Neural progenitor cell (in vitro differentiated cells): ENCODE measurements at places on chromosomes 6 and 20.

GRCh38 chr6:163405412-163406309 lies 8.9 kb upstream of the QKI start:
- no peaks in the 10 kb centered on the region for H3K36me3 ChIP-seq
- no peak overlapping the region for H3K4me3 ChIP-seq
- no peak overlapping the region for H3K27ac ChIP-seq
- H3K27me3 ChIP-seq: no peaks in the 10 kb centered on the region

- H3K27me3 ChIP-seq: no peaks in the 10 kb centered on the region
- no peak overlapping the region for H3K27ac ChIP-seq
- H3K36me3 ChIP-seq: peaks cover 3% of the 10 kb centered on the region
- H3K4me1 ChIP-seq: no peaks in the 10 kb centered on the region
- DNase-seq: no peak
- H3K4me3 ChIP-seq: no peak overlapping the region
These were observed 143.9 kb downstream of the DTNBP1 start for GRCh38 chr6:15518878-15519277.

- H3K36me3 ChIP-seq: no peaks in the 10 kb centered on the region
- H3K4me3 ChIP-seq: no peak overlapping the region
- no peaks in the 10 kb centered on the region for H3K27me3 ChIP-seq
- H3K27ac ChIP-seq: no peak overlapping the region
These were observed 13.9 kb upstream of the RANBP9 start for GRCh38 chr6:13725570-13725969.

DNA sequence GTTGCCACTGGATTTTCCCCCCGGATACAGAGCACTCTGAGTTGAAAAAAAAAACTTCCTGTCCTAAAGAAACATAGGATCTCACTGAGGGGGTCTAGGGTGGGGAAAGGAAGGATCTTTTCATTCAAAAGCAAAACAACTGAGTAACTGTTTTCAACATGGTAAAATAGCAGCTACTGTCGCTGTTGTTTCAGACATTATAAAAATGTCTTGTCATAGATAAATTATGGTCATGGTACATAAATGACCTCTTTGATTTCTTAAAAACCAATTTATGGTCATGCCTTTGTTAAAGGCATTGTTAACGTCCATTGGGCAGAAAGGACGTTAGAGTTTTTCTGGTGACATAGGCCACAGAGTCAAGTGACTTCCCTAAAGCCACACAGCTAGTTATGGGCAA lies 180.4 kb upstream of the DTNBP1 start:
- no peak for DNase-seq
- no peaks in the 10 kb centered on the region for H3K36me3 ChIP-seq
- peaks cover 7% of the 10 kb centered on the region for H3K4me1 ChIP-seq
- no peak overlapping the region for H3K4me3 ChIP-seq

GRCh38 chr6:169044381-169045230 lies 209.0 kb downstream of the THBS2 start:
- no peaks in the 10 kb centered on the region for H3K4me1 ChIP-seq
- H3K4me3 ChIP-seq: no peak overlapping the region
- H3K27me3 ChIP-seq: no peaks in the 10 kb centered on the region
- DNase-seq: no peak
- H3K36me3 ChIP-seq: no peaks in the 10 kb centered on the region

- no peak overlapping the region for H3K4me3 ChIP-seq
- H3K27me3 ChIP-seq: no peaks in the 10 kb centered on the region
These were observed 719.7 kb upstream of the MARCKS start for GRCh38 chr6:113137426-113137825.

- no peaks in the 10 kb centered on the region for H3K4me1 ChIP-seq
- no peaks in the 10 kb centered on the region for H3K36me3 ChIP-seq
- H3K4me3 ChIP-seq: no peak overlapping the region
- no peak overlapping the region for H3K27ac ChIP-seq
These were observed 357.3 kb downstream of the FOXA2 start for GRCh38 chr20:22226849-22227700.

DNA sequence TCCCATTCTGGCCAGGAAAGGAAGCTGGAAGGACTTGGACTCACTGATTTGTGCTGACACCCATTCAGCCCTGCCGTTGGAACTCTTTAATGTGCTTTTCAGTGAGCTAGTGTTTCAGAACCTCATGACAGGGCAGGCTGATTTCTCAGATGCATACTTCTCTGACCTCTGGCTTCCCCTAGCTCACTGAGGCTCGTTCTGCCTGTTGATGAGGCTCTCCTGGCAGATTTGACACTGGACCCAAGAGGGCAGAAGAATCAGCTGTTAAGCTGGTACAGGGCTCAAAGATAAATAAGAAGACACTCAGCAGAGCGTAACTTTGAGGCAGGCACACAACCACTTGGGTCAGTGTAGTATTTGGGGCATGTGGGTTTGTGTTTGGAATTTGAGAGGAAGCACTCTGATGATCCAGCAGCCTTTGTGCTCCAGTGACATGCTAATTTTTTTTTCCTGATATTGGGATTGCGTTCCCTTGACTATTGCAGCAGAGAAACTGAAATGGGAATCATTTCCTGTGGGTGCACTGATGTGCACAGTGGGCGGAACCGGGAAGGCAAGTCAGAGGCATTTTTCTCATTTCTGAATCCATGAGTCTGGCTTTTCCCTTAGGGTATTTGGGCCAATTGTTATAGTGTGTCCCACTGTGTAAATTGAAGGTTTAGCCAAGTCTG lies 80.2 kb downstream of the CARMIL1 start:
- no peak overlapping the region for H3K4me3 ChIP-seq
- H3K4me1 ChIP-seq: peaks cover 20% of the 10 kb centered on the region
- no peaks in the 10 kb centered on the region for H3K36me3 ChIP-seq
- DNase-seq: peak; percentile 29
- H3K27ac ChIP-seq: peak overlapping the region; percentile 3

DNA sequence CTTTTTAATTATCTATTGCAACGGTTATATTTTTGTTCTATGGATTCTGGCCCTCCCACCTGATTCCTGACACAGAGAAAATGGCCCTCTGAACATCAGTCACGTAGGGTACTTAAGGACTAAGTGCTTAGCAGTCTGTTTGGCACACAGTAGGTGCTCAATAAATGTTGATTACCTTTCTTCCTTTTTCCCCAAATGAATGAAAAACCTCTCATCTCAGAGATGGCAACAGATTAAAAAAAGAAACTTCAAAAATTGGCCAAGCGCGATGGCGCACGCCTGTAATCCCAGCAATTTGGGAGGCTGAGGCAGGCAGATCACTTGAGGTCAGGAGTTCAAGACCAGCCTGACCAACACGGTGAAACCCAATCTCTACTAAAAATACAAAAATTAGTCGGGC lies 31.5 kb downstream of the ATXN1 start:
- H3K27me3 ChIP-seq: no peaks in the 10 kb centered on the region
- no peak overlapping the region for H3K27ac ChIP-seq
- no peak overlapping the region for H3K4me3 ChIP-seq
- H3K36me3 ChIP-seq: no peaks in the 10 kb centered on the region
- H3K4me1 ChIP-seq: no peaks in the 10 kb centered on the region

GRCh38 chr6:83867527-83868161 lies 8.2 kb downstream of the CYB5R4 start:
- no peaks in the 10 kb centered on the region for H3K27me3 ChIP-seq
- H3K36me3 ChIP-seq: no peaks in the 10 kb centered on the region
- DNase-seq: peak; percentile 41
- no peak overlapping the region for H3K27ac ChIP-seq
- no peak overlapping the region for H3K4me3 ChIP-seq

GRCh38 chr6:53578371-53578770 lies 33.5 kb upstream of the GCLC start:
- no peaks in the 10 kb centered on the region for H3K36me3 ChIP-seq
- no peaks in the 10 kb centered on the region for H3K4me1 ChIP-seq
- no peak overlapping the region for H3K4me3 ChIP-seq
- no peaks in the 10 kb centered on the region for H3K27me3 ChIP-seq

- no peaks in the 10 kb centered on the region for H3K27me3 ChIP-seq
- H3K27ac ChIP-seq: no peak overlapping the region
- DNase-seq: no peak
- no peak overlapping the region for H3K4me3 ChIP-seq
- no peaks in the 10 kb centered on the region for H3K4me1 ChIP-seq
These were observed 391.9 kb downstream of the CD109 start for GRCh38 chr6:74087899-74088298.

DNA sequence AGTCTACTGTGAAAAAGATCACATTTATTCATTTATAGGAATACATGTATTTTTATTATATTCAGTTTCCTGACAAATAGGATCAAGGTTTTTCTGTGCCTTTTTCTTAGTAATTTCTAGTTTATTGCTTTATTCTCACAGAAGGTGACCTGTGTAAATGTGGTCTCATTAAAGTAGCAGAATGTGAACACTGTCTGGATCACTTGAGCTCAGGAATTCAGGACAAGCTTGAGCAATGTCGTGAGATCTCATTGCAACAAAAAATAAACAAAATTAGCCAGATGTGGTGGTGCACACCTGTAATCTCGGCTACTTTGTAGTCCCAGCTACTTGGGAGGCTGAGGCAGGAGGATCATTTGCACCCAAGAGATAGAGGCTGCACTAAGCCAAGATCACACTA lies 516.7 kb downstream of the CDKAL1 start:
- H3K4me3 ChIP-seq: no peak overlapping the region
- no peak for DNase-seq
- no peaks in the 10 kb centered on the region for H3K36me3 ChIP-seq
- H3K4me1 ChIP-seq: no peaks in the 10 kb centered on the region
- H3K27me3 ChIP-seq: no peaks in the 10 kb centered on the region

DNA sequence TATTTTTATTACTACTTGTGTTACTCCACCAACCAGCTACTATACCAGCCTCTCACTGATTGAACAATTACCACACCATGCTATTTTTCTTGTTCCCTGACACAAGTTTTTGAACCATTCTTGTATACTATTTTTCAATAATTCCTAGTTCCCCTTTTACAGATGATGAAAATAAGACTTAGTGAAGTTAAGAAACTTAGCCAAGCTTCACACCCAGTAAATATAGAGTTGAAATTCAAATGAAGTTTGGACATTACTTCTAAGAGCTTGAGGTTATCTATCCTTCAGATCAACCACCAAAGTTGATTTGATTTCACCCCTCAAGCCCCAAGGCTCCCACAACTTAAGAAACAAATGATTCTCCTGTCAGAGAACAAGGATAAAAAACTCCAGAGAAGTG lies 13.1 kb upstream of the BCAS1 start:
- no peaks in the 10 kb centered on the region for H3K36me3 ChIP-seq
- no peaks in the 10 kb centered on the region for H3K27me3 ChIP-seq
- H3K4me3 ChIP-seq: no peak overlapping the region
- no peak for DNase-seq
- no peak overlapping the region for H3K27ac ChIP-seq
- no peaks in the 10 kb centered on the region for H3K4me1 ChIP-seq

GRCh38 chr6:141484711-141485110 lies 648.0 kb upstream of the GJE1 start:
- H3K36me3 ChIP-seq: no peaks in the 10 kb centered on the region
- H3K27me3 ChIP-seq: no peaks in the 10 kb centered on the region
- no peak overlapping the region for H3K4me3 ChIP-seq
- H3K4me1 ChIP-seq: no peaks in the 10 kb centered on the region

DNA sequence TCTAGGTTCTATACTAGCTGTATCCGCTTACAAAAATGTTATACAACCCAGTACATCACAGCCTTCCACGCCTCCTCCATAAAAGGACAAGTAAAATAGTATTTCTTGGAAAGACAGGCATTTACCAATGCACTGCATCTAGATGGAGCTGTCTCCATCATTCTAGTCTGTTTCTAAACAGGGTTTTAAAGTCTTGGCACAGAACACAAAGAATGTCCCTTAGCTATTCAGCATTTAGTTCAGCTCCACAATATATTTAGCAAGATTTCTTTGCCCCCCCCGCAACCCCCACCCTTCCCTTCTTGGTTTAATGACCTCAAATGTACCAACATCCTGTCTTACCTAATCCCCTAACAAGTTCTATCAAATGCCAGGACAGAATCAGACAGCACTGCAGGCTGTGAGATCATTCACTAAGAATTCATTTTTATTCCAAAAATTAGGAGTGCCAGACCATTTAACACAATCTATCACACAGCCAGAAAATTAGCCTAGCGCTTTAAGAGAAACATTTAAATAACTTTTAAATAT lies 198.6 kb downstream of the BACH2 start:
- H3K4me3 ChIP-seq: no peak overlapping the region
- no peaks in the 10 kb centered on the region for H3K27me3 ChIP-seq
- H3K27ac ChIP-seq: no peak overlapping the region

GRCh38 chr20:58038123-58038654 lies 190.3 kb downstream of the ANKRD60 start:
- H3K4me3 ChIP-seq: no peak overlapping the region
- DNase-seq: no peak
- H3K27ac ChIP-seq: no peak overlapping the region
- H3K27me3 ChIP-seq: no peaks in the 10 kb centered on the region

DNA sequence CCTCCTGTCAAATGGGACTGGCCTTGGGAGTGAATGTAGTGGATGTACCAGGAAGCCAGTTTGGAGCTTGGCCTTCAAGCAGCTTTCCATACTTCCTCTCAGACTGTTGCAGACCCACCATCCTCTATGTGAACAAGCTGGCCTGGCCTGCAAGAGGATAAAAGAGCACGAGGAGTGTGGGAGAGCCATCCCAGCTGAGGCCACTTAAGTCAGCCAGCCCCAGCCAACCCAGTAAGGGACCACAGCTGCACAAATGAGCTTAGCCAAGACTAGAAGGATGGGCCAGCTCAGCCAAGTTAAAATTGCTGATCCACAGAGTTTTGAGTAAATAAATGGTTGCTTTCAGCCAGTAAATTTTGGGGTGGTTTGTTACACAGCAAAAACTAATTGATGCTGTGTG lies 156.9 kb upstream of the SOX4 start:
- H3K36me3 ChIP-seq: no peaks in the 10 kb centered on the region
- H3K4me3 ChIP-seq: no peak overlapping the region
- no peaks in the 10 kb centered on the region for H3K4me1 ChIP-seq
- DNase-seq: no peak

DNA sequence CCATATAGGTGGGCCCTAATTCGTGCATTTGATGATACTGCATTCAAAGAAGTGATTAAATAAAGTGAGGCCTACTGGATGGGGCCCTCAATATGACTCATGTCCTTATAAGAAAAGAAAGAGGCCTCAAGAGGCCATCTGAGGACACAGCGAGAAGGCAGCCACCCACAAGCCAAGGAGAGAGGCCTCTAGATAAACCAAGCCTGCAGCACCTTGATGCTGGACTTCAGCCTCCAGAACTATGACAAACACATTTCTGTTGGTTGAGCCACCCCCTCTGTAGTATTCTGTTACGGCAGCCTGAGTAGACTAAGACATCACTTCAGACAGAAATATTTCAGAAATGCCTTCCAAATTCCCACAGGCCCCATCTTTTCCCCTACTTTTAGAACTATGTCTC lies 82.5 kb upstream of the PLEKHG1 start:
- H3K36me3 ChIP-seq: no peaks in the 10 kb centered on the region
- H3K4me1 ChIP-seq: no peaks in the 10 kb centered on the region
- H3K27me3 ChIP-seq: no peaks in the 10 kb centered on the region
- DNase-seq: no peak
- no peak overlapping the region for H3K27ac ChIP-seq
